Stimulated activated CD4-positive, alpha-beta T cell treated with anti-CD3 and anti-CD28 coated beads, Interleukin-1b, Interleukin-23, amount 100 ng/mL, for 1 hour (primary cell): ENCODE measurements at places on chromosomes 12 and 14.

- no peak for DNase-seq
Measured at GRCh38 chr12:2337031-2338010, 284.5 kb downstream of the CACNA1C start.

DNA sequence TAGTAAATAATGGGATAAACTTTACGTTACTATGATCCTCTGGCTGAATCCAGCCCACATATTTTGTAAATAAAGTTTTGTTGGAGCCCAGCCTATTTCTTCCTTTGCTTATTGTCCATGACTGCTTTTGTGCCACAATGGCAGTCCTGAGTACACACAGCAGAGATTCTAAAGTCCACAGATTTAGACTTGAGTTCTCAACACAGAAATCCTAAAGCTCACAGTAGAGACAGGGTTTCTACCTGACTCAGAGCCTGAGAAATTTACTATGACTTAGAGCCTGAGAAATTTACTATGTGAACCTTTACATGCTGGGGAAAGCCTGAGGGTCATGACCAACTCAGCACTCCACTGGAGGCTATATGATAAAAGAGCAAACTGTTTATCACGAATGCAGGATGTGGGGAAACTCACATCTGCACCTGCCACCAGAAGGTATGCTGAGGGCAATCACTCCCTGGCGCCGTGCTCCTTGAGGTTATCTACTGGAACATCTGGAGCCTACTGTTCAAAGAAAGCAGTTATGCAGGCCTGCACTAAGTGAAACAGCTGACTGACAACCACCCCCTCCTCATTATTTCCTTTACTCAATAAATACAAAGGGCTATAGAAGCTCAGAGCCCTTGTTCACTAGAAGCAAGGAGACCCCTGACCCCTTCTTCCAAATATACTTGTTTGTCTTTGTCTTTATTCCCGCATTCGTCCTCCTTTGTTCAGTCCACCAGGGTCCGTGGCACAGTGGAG lies 52.6 kb upstream of the BICD1 start:
- DNase-seq = no peak

GRCh38 chr12:116604178-116604895 lies 45.2 kb downstream of the MAP1LC3B2 start:
- no peak for DNase-seq

GRCh38 chr14:22412926-22413411 lies 176.1 kb downstream of the DAD1 start:
- DNase-seq = no peak

DNA sequence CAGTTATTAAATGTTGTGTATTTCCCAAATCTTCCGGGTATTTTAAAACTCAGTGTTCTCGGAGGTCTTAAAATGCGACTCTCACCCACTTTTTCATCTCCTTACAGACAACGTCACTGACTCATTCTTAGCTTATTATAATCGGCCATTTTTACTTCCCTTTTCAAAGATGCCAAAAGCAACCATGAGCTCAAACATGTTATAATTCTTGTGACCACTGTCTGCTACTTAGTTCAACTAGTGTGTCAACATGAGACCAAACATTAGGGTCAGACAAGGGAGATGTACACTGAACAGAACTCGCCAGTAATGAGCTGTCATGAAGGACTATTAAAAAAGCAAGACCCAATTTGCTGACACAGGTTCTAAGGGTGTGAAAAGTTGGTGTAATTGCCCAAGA lies 4.2 kb upstream of the GRIP1 start:
- no peak for DNase-seq

GRCh38 chr12:30286345-30286926 lies 409.2 kb downstream of the IPO8 start:
- DNase-seq = no peak

- no peak for DNase-seq
Measured at GRCh38 chr14:42407153-42407552, 800.5 kb downstream of the LRFN5 start.

GRCh38 chr14:88911809-88912208 lies 87.4 kb downstream of the TTC8 start:
- no peak for DNase-seq

DNA sequence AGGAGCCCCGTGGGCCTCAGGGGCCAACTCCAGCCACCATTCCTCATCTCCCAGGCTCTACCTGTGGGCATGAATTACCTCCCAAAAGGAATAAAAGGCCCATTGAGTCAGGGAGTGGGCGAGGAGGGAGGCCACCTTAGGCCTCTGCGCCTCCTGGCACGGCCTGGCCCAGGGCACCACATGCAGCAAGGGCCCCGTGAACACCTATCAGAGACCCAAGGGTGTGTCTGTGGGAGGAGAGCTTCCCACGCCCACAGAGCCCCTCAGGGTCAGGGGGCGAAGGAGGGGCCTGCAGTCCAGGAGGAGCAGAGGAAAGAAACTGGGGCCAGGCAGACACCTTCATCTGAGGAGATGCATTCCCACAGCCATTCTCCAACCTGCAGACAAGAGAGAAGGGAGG lies 12.2 kb downstream of the RAPGEF3 start:
- DNase-seq = no peak

- DNase-seq = no peak
Measured at GRCh38 chr12:41189395-41190251, 1.5 kb downstream of the PDZRN4 start.

GRCh38 chr14:59087240-59087639 lies 101.2 kb upstream of the DAAM1 start:
- DNase-seq = no peak

- DNase-seq = no peak
Measured at GRCh38 chr14:98093111-98093510, 1178.9 kb downstream of the BCL11B start.

DNA sequence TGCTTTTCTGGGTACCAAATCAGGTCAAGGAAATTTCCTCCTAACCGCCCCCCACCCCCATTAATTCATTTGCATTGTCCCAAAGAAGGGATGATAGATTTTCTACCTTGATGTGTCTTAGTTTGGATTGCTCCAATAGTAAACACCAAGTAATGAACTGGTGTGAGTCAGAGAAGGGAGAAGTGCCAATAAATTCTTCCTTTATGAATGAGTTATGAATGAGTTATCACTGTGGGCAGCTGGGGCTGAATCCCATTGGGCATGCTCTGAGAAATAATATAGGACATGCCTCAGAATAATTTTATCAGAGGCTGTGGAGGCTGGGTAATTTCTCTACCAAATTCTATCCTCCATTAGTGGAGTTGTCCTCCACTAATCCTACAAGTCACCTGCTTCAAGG lies 277.9 kb upstream of the FLRT2 start:
- no peak for DNase-seq

- no peak for DNase-seq
Measured at GRCh38 chr12:98422359-98422758, 93.0 kb upstream of the TMPO start.

GRCh38 chr12:86264451-86265328 lies 8.5 kb upstream of the MGAT4C start:
- no peak for DNase-seq

GRCh38 chr14:103388664-103389063 lies 3.4 kb downstream of the MARK3 start:
- no peak for DNase-seq

DNA sequence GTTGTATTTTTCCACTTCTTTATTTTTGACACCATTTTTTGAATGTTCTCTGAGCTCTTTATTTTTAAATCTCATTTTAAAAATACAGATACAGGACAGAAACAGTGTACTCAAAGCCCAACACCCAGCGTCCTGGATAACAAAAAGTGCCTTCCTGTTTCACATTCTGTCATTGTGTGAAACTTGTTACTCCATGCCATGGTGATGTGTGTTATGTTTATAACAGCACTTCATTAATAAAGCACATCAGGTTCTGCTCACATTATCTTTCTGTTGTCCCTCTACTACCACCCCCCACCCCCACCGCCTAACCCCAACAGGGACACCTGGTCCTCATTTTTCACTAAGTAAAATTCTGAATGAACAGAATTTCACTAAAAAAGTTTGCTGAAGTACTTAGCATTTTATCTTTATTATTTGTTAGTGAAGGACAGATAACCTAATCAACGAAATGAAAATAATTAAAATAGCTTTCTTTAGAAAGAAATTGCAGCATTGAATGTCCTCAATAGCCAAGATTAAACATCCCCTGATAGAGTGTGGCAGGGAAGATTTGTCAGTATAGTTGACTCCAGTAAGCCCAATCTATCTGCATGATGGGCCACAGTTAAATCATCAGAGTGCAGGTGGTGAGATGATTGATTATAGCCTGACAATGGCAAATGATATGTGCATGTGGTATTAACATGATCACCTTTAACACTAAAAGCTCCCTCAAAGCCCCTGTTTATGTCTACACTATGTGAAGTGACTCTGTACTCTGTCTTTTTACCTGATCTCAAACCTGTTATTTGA lies 153.9 kb downstream of the ACSS3 start:
- DNase-seq = no peak

DNA sequence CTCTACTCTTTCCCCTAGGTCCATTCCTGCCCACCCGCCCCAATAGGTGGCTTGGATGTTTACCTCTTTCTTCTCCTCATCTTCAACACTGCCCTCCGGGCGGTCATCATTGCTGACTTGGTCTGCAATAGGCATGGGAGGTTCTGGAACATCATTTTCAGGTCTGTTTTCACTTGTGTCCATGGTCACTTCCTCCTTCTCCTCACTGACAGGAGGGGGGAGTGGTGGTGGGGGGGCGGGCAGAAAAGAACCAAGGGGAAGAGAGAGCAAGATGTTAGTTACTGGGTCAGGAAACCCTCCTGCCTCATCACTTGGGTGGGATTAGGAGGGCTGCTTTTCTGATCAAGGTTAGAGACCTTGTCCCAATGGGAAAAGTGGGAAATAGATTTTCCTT lies 12.1 kb upstream of the CDH24 start:
- no peak for DNase-seq

DNA sequence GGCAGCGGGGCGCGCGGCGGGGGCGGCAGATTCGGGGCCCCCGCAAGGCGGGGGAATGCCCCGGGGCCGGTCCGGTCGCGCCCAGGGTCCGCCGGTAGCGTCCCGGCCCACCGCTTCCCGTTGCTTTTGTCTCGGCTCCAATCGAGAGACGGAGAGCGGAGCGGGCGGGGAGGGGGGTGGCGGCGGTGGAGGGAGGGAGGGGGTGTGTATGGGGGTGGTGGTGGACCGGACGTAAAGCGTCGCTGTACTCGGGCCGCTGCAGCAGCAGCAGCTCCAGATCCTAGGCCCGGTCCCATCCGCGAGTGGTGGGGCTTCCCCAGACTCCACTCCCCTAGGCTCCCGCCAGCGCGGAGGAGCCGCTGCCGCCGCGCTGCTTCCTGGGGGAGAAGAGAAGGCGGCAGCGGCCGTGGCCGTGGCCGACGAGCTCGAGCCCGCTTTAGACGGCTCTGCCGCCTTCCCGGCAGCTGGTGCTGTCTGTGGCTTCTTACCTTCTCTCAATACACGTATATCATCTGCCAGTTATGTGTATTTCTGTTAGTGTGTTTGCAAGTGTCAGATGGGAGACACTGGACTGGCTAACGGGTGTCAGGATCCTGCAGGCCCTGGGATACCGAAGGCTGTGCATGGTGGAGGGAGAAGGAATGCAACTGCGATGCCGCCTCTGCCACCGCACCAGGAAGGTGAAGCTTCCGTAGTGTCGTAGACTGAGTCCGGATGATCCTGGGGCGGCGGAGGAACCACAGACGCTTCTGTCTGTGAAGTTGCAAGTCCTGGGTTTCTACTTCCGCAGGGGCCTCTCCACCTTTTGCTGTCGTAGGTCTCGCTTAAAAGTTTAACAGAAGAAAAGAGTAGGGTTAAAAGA lies 508 bp downstream of the CNOT2 start:
- DNase-seq = peak; percentile 14

- DNase-seq = no peak
Measured at GRCh38 chr12:104355630-104356029, 52.1 kb downstream of the EID3 start.

- no peak for DNase-seq
Measured at GRCh38 chr14:30874999-30875787, 834 bp downstream of the COCH start.

- DNase-seq = no peak
Measured at GRCh38 chr12:50520416-50521207, 15.8 kb downstream of the DIP2B start.

DNA sequence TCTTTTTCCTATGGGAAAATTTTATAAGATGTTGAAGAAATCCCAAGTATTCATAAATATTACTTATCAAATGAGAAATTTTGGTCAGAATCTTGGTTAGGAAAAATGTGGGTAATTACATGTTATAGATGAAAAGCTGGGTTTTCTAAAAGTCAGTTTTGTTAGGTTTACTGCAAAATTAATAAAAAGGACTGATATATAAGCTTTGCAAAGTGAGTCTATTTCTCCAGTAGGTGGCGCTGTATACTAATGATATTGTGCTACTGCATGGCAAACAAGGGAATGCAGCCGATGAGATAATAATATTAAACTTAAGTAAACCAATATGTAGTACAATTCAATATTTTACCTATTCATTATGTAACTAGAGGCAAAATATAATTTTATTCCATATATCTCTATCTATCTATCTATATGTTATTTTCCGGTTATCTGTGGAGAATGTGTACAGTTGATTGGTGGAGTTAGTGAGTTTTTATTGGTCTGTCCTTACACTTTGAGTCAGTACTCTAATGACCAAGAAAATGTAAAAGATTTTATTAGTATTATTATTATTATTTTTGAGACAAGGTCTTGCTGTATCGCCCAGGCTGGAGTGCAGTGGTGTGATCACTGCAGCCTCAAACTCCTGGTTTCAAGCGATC lies 32.9 kb downstream of the MIPOL1 start:
- DNase-seq = no peak

GRCh38 chr12:50765095-50765911 lies 1.4 kb downstream of the ATF1 start:
- no peak for DNase-seq

GRCh38 chr12:58500399-58500798 lies 419.9 kb downstream of the LRIG3 start:
- no peak for DNase-seq

DNA sequence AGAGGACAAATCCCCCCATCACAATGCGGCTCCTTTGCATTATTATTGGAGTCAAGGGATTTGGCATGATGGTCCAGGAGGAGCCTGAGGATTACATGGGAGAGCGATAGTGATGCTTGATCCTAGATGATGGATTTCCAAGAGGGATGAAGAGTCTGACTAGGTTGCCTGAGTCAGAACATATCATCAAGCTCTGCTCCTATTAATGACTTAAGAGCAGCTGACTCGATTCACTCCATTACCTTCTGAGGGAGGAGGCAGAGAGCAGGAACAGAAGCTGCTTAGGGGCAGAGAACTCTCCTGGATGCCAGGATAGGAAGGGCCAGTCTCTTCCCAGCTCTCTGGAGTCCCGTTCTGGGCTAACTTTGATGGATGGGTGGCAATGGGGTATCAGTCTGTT lies 54.0 kb upstream of the CISTR start:
- no peak for DNase-seq

DNA sequence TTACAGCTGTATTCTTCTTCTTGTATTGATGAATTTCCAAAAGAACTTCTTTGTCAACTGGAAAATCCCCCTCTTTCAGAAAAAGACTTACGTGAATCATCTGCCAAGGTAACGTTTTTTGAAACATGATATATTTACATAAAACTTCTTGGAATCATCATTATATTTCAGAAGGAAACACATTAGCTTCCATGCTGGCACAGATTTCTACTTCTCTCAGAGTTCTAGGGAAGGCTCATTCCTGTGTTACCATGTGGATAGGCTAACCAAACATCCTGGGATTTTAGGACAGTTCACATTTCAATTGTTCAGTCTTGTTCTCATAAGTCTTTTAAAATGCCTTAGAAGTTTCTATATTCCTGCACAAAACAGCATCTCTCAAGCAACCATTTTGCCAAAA lies 120.3 kb upstream of the NEDD1 start:
- no peak for DNase-seq
